Kidney (tissue), 22 donors: ENCODE measurements at places on chromosomes 3 and 15. TPM values are rescaled to one million over a fixed set of nuclear protein-coding genes. Genes with fewer than 3 reads are reported as not detected.

GRCh38 chr3:177770383-177771230 lies 573.3 kb upstream of the TBL1XR1 start:
- no peak for DNase-seq

DCLK3 gene
- polyA plus RNA-seq, result not detected

DNA sequence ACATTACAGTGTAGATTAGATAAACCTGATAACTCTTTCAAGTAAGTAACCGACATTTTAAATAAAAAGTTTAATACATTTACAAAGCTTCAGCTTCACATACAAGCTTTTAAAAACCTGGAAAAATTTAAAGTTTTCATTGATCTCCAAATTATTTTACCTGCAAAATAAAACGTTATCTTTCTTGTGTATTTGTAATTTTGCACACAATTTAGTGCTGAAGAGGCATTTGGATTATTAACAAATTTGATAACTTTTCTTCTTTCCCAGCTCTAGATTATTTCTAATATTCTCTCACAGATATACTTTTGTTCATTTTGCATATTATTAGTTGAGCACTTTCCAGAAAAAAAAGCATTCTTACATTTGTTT lies 24.2 kb upstream of the MBNL1 start:
- DNase-seq, result no peak

ELL3 gene
- polyA plus RNA-seq, result 2.7 TPM

PARP15 gene
- polyA plus RNA-seq, result not detected

EEF1AKMT4 gene
- polyA plus RNA-seq, result 6.1 TPM

DNA sequence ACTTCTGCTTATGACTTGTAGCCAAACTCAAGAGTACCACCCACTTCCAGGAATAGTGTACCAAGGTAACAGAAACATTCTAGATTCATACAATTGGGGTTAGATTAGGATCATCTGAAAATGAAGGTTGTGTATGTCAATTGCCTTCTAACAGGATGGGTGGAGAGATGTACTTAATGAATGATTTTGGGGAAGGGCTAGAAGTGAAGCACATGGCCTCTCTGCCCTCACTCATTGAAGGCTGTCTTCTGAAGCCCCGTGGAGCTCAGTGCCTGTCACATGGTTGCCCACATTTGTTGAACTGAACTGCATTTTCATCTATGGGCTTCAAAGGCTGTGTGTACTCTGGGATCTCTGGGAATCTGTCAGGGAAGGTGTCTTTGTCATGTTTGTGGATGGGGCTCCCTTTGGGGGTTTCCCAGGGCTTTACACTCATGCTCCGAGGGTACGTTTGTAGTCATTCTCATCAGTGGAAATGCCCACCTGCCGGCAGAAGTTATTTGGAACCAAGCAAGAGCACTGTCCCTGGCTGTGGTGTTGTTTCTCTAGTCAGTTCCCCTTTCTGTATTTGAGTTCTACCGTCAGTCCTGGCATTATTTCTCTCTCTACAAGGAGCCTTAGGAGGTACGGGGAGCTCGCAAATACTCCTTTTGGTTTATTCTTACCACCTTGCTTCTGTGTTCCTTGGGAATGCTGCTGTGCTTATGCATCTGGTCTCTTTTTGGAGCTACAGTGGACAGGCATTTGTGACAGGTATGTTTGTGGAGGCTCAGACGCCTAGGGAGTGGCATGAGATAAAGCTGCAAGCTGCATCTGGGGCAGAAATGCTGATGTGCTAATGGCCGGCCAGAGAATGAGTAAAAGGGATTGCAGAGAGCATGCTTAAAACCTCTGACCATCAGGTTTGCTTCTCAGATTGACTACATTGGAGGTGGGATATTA lies 22.4 kb downstream of the CD86 start:
- DNase-seq, result no peak

GRCh38 chr3:80192936-80193335 lies 425.1 kb upstream of the ROBO1 start:
- DNase-seq, result no peak

- no peak for DNase-seq
These were observed 105.9 kb downstream of the IGF2BP2 start for GRCh38 chr3:185718736-185719593.

DNA sequence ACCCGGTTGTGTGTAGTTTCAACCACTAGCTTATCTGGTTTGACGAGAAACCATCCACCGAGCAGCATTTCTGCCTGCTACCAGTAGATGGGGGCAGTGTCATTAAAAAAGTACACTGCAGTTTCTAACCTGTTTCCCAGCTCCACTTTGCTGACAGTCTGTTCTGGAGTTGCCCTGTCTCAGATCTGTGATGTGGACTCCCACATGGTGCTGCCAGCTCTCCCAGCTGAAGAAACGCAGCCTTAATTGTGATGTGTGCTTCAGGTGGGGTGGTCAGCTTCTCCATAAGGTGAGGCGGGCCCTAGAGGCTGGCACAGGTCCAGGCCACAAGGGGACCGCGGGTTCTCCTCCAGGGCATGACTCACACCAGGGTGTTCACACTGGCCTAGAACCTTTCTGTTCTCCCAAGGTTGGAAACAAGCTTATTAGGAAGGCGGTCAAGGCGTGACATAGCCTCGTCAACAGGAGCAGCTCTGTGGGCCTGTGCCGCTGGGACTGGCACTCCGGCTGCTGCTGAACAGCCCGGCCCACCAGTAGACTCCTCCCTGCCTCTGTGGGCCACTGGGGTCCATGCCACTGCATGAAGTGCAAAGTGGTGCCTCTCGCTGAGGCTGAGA lies 2.9 kb upstream of the FAM43A start:
- DNase-seq, result peak; percentile 93

PDCD10 gene
- polyA plus RNA-seq, result 50.0 TPM

- no peak for DNase-seq
These were observed 409.5 kb downstream of the ROBO1 start for GRCh38 chr3:79358327-79358726.

TMEM212 gene
- not detected for polyA plus RNA-seq

KCNH8 gene
- polyA plus RNA-seq, result not detected

GRCh38 chr15:68227643-68228142 lies 1.8 kb downstream of the CLN6 start:
- DNase-seq, result no peak

SLC22A14 gene
- 0.75 TPM for polyA plus RNA-seq

GRCh38 chr3:35549690-35550089 lies 89.6 kb upstream of the ARPP21 start:
- peak; percentile 51 for DNase-seq

SKOR1 gene
- 0.22 TPM for polyA plus RNA-seq
